ENCODE measurements at places on chromosomes 13 and 19.

GRCh38 chr13:96785986-96786385, 208.3 kb downstream of the OXGR1 start:
- DNase-seq, result no peak

GRCh38 chr13:77698201-77699058, 943 bp downstream of the SLAIN1 start:
- DNase-seq, result no peak

DNA sequence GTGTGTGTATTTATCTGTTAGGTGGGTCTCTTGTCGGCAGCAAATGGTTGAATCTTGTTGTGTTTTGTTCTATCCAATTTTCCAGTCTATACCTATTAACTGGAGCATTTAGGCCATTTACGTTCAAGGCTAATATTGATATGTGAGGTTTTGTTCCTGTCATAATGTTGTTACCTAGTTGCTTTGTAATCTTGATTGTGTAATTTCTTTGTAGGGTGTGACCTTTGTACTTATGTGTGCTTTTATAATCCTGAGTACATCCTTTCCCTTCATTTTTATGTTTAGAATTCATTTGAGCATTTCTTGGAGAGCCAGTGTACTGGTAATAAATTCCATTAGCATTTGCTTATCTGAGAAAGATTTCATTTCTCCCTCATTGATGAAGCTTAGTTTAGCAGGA, 83.0 kb upstream of the MIR17HG start:
- no peak for DNase-seq

DNA sequence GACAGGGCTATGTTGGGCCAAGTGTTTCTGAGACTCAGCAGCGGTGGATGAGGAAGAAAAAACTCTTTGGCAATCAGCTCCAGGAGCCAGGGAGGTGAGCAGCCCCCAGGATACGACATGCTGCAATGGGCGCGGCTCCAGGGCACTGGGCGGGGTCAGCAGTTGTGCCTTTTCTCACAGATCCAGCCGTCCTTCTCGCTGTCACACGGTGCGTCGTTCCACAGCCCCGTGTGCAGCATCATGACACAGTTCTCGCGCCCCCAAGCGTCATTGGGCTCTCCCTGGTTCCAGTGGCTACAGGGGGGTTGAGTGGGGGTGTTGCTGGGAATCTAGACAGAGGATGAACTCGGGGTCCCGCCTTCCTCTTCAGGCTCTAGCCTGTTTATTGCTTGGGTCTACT, 2.7 kb downstream of the CLEC4G start:
- peak; percentile 1 for DNase-seq

- DNase-seq, result no peak
Measured at GRCh38 chr13:29721766-29722165, 126.3 kb upstream of the SLC7A1 start.

- DNase-seq, result no peak
Measured at GRCh38 chr19:43610493-43610892, 1.4 kb upstream of the SRRM5 start.
